ENCODE measurements at places on chromosomes 4 and X.

- DNase-seq = no peak
Observed at GRCh38 chr4:3227878-3228675, 20.9 kb upstream of the MSANTD1 start.

DNA sequence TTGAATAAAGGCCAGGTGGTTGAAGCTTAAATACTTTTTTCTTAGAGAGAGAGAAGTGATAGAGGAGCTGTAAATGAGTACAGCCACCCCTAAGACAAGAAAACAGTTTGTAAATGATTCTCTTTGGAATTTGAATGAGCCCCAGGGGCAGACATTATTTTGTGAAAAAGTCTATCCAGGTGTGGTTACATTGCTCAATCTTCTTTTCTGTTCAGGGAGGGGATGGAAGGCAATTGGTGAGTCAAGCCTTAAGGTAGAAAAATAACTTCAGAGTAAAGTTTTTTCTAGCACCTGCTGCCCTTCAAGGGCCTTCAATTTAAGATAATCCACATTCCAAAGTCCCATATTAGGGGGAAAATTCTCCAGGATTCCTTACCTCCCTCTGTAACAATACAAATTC, 646.7 kb downstream of the PDHA2 start:
- no peak for DNase-seq

- no peak for DNase-seq
Observed at GRCh38 chrX:52821079-52821760, 10.1 kb downstream of the XAGE5 start.

DNA sequence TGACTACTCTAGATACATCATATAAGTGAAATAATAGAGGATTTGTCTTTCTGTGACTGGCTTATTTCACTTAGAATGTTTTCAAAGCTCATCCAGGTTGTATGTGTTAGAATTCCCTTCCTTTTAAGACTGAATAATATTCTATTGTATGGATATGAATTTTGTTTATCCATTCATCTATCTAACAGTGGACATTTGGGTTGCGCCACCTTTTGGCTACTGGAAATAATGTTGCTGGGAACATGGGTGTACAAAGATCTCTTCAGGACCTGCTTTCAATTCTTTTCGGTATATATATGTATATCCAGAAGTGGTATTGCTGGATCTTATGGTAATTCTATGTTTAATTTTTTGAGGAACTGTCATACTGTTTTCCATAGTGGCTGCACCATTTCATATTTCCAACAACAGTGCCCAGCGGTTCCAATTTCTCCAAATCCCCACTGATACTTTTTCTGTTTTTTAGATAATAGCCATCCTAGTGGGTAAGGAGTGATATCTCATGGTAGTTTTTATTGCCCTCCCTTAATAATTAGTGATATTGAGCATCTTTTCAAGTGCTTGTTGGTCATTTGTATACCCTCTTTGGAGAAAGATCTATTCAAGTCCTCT, 3.4 kb upstream of the SCD5 start:
- no peak for DNase-seq

GRCh38 chr4:76354517-76355473, 48.3 kb downstream of the STBD1 start:
- no peak for DNase-seq

GRCh38 chr4:62717154-62717553, 1517.0 kb downstream of the ADGRL3 start:
- DNase-seq = no peak

Data from stimulated activated CD4-positive, alpha-beta T cell treated with anti-CD3 and anti-CD28 coated beads, Interleukin-15, amount 100 ng/mL, for 1 hour (primary cell).